Stomach (tissue), 19 donors: ENCODE measurements at places on chromosomes 16 and 17. TPM values are rescaled to one million over a fixed set of nuclear protein-coding genes. Genes with fewer than 3 reads are reported as not detected.

Gene DPEP3
- not detected for total RNA-seq

Gene SLC52A1
- not detected for total RNA-seq

Gene DHX58
- total RNA-seq, result 21.9 TPM

Gene ASPA
- total RNA-seq, result 5.5 TPM

Gene TEX19
- not detected for total RNA-seq

Gene SOCS7
- 28.0 TPM for total RNA-seq

Gene OR1A1
- total RNA-seq, result not detected

Gene WSB1
- 88.3 TPM for total RNA-seq

DNA sequence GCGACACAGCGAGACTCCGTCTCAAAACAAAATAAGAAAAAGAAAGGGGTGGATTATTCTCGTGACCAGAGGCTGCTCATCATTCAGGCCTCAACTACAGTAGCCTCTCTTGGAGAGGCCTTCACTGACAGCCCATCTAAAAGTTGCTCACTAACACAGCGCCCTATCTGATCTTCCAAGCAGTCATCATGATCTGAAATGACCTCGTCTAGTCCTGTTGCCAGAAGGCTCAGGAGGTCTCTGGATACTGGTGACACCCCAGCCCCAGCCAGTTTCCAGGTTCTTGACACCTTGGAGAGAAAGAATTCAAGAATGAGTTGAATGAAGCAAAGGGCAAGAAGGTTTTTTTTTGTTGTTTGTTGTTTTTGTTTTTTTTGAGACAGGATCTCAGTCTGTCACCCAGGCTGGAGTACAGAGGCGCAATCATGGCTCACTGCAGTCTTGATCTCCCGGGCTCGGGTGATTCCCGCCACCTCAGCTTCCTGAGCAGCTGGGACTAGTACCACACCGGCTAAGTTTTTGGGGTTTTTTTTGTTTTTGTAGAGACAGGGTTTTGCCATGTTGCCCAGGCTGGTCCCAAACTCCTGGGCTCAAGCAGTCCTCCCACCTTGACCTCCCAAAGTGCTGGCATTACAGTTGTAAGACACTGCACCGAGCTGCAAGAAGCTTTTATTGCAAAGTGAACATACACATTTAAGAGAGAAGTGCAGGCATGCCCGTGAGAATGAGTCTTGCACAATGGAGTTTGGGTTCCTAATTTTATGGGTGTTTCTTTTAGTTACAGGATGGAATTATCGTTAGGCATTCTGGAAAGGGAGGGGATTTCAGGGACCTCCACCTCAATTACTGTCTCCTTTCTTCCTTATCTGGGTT is 2.7 kb upstream of the ZC3H7A start:
- DNase-seq, result no peak

DNA sequence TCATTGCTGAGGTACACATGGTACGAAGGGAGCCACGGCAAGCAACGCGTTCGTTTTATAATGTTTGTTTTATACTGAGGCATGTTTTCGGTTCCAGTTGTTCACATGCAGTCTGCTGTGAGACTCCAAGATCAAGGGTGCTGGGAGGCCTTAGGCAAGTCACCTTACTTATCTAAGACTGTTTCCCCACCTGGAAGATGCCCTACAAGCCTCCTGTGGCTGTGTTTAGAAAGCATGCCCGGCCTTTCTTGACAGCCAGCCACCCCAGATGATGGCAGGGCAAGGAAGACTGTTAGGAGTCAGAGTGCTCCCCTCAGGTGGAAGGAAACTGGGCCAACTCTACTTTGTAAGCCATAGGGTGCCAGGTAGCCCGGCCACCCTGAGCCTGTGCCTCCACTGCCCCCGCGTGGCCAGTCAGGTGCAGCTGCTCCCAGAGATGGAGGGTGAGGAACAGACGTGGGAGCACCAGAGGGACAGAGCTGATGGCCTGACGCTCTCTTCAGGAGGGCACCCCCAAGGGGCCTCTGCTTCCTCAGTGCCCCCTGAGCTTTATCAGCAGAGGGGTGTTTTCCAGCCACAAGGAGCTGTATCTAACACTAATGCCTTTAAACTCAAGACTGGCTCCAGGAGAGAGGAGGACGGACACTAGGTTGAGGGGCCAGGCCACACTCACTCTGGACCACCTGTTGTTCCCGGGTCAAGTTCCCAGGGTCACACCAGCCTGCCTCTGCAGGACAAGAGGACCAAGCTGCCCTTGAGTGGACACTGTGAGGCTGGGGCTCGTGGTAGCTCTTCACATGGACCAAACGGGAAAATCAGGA is 5.4 kb downstream of the NAT9 start:
- peak; percentile 89 for DNase-seq

DNA sequence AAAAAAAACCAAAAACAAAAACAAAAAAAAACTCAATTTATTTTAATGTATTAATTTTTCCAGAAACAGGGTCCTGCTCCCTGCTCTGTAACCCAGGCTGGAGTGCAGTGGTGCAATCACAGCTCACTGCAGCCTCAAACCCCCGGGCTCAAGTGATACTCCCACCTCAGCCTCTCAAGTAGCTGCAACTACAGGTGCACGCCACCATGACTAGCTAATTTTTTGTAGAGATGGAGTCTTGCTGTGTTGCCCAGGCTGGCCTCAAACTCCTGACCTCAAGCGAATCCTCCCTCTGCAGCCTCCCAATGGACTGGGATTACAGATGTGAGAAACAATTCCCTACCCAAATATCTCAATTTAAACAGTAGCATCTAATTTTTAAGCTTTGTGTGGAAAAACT is 25.2 kb upstream of the EMP2 start:
- DNase-seq, result no peak

- DNase-seq, result no peak
Measured at GRCh38 chr17:44171931-44172455, 1.5 kb downstream of the ASB16 start.

- DNase-seq, result no peak
Measured at GRCh38 chr17:32192379-32192778, 50.1 kb downstream of the RHOT1 start.

GRCh38 chr16:71673582-71673973 is 47.6 kb downstream of the MARVELD3 start:
- no peak for DNase-seq

DNA sequence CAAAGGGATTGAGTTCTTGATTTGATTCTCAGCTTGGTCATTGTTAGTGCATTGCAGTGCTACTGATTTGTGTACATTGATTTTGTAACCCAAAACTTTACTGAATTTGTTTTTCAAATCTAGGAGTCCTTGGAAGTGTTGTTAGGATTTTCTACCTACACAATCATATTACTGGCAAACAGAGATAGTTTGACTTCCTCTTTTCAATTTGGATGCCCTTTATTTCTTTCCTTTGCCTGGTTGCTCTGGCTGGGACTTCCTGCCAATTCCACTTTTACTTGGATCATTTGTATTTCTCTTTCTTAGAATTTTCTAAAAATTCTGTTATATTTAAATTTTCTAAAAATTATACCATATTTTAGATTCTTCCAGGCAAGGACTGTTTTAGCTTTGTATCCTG is 151.1 kb downstream of the FTO start:
- no peak for DNase-seq

DNA sequence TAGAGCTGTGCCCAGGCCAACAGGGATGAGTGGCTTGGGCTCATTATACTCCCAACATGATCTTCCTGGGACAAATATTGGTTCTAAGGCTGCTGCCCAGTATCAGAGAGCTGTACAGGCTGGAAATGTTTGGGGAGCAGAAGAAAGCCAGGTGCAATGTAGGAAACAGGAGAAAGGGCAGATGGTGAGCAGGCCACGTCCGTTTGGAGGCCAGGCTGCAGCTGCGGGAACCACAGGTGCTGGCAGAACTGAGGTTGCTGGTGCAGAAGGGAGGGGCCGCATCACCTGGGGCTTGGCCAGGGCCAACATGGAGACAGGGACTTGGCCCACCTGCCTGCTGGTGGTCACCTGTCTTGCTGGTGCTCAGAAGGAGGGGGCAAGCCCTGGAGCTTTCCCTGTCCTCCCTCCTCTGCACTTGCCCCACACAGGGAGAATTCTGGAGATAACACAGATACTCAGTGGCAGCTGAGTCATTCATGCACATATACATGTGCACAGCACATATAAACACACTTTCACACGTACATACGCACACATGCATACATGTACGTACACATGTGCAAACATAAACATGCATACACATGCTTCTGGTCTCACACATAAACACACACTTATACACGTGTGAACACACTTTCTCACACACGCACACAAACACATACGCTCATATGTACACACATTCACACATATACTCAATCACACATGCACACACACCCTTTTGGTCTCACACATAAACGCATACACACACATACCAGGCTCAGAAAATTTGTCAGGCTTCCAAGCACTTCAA is 67.7 kb downstream of the WSCD1 start:
- no peak for DNase-seq

GRCh38 chr17:30377574-30378240 is 1.0 kb upstream of the CPD start:
- no peak for DNase-seq

DNA sequence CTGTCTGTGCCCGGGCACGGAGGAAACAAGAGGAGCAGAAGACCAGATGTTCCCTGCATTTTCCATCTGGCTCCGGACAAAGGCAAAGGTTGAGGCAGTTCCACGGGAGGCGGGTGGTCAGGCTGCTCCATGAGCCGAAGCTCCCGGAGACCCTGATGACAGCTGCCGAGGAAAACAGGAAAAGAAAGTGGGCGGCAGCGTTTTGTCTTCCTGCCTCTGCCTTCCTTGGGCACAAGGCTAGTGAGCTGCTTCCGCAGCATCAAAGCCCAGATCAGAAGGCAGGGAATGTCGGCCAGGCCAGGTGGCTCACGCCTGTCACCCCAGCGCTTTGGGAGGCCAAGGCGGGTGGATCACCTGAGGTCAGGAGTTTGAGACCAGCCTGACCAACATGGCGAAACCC is 16.2 kb downstream of the SLC43A2 start:
- DNase-seq, result no peak

DNA sequence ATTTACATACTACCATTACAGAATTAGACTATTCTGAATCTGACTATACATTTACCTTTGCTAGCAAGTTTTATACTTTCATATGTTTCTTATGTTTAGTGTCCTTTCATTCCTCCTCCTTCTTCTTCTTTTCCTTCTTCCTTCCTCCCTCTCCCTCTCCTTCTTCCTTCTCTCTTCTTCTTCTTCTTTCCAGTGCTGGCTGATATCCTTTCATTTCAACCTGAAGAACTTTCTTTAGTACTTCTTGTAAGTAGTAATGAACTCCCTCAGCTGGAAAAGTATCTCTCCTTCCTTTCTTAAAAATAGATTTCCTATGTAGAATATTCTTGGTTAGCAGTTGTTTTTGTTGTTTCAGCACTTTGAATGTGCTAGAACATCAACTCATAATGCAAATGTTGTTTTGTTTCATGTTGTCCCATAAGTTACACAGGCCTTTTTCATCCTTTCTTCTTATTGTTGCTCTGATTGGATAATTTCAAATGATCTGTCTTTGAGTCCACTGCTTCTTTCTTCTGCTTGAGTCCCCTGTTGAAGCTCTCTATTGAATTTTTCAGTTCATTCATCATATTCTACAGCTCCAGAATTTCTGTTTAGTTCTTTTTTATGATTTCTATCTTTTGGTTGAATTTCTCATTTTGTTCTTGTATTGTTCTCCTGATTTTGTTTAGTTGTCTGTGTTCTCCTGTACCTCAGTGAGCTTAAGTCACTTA is 15.1 kb upstream of the TBX4 start:
- no peak for DNase-seq

- DNase-seq, result peak; percentile 35
Measured at GRCh38 chr16:14364386-14365199, 265.5 kb downstream of the PARN start.

- DNase-seq, result peak; percentile 77
Measured at GRCh38 chr16:50371936-50372595, 3.3 kb upstream of the BRD7 start.

- DNase-seq, result no peak
Measured at GRCh38 chr17:6523330-6523729, 33.0 kb downstream of the PITPNM3 start.

- DNase-seq, result no peak
Measured at GRCh38 chr16:81945665-81946064, 65.6 kb downstream of the SDR42E1 start.

DNA sequence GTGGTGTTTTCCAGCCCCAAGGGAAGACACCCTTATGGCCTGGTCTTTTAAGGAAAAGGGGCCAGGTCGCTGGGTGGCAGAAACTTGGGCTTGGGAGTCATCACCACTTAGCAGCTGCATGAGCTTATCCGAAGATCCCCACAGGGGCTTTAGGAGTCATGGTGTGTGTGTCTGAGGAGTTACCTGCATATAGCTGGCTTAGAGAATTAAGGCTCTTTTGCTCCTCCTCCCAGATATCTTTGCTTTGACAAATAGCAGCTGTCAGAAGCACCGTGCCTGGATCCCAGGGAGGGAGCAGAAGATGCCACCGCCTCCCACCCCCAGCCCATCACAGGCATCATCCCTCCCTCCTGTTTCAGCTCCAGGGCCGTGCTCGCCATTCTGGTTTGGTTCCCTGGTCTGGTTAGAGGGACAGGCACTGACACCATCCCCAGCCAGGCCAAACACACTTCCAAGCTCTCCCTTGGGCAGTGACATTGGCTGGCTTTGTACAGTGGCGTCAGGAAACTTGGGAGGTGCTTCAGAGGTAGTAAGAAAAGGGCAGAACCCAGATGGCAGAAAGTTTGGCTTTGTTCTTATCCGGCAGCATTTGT is 17.4 kb downstream of the LDHD start:
- DNase-seq, result no peak

DNA sequence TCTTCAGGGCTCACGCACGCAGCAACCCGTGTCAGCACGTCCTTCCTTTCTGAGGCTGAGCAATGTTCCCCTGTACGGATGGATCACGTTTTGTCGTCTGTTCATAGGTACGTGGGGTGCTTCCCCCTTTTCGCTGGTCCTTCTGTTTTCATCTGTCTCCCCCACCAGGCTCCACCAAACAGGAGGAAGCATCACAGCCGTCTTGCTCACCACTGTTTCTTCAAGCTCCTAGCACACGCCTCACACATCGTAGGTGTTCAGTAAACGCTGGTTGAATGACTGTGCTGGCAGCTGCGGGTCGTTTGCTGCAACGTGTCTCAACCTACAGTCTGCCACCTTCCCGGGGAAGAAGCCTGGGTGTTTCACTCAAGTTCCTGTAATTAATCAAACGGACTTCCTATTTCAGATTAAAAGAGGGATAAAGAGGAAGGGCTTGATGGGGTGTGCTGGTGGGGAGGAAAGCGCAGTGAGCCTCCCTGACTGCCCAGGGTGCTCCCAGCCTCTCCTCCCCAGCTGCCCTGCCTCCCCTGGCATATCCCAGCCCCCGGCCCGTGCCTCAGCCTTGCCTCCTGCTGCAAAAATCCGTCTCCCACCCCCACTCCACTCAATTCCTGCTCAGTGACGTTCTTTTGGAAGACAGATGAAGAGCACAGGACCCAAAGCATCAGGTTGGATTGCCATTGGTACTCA is 76.7 kb upstream of the DOC2B start:
- DNase-seq, result no peak

DNA sequence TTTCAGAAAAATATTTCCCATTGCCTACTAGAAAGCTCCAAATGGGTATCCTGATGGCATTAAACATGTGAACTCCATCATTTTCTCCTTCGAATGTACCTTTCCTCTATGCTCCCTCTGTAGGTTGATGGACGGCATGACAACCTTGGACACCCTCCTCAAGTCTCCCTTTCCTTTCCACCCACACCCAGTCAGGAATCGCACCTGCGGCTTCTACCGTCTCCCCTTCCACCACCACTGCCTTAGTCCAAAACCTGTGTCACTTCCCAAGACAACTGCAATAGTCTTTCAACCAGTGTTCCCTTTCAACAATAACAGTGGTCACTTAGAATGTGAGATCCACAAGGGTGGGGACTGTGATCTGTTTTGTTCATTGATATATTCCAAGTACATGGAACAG is 233.1 kb upstream of the AXIN2 start:
- peak; percentile 45 for DNase-seq
